ENCODE measurements at places on chromosomes 7 and 10.

- DNase-seq, result no peak
These were observed 254.5 kb downstream of the SORCS3 start for GRCh38 chr10:104895541-104895940.

- no peak for DNase-seq
These were observed 450.9 kb upstream of the MKI67 start for GRCh38 chr10:128576943-128577670.

GRCh38 chr7:156999958-157000726, 10.3 kb downstream of the MNX1 start:
- no peak for DNase-seq

DNA sequence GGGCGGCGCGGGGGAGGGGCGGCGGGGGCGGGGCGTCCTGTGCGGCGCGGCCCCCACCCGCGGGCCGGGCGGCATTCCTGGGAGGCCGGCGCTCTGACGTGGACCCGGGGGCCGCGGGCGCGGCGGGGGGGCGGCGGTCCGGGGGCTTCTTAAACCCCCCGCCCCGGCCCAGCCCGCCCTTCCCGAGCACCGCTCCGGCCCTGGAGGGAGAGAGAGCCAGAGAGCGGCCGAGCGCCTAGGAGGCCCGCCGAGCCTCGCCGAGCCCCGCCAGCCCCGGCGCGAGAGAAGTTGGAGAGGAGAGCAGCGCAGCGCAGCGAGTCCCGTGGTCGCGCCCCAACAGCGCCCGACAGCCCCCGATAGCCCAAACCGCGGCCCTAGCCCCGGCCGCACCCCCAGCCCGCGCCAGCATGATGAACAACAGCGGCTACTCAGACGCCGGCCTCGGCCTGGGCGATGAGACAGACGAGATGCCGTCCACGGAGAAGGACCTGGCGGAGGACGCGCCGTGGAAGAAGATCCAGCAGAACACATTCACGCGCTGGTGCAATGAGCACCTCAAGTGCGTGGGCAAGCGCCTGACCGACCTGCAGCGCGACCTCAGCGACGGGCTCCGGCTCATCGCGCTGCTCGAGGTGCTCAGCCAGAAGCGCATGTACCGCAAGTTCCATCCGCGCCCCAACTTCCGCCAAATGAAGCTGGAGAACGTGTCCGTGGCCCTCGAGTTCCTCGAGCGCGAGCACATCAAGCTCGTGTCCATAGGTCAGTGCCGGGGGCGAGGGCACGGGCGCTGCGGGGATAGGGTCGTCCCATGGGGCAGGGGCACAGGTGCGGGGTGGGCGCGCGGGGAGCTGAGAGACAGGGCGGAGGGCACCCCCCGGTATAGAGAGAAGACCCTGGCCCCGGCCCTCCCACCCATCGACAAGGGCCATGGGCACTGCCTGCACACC, at the start of gene FLNC:
FLNC (plus strand) TSS at position 176 of the 947 bp plus-strand sequence; CDS start at position 408, 232 bp downstream.
- DNase-seq, result peak; percentile 18

GRCh38 chr7:92528958-92529264, 316 bp downstream of the RBM48 start:
- DNase-seq, result no peak

- no peak for DNase-seq
These were observed 86.7 kb downstream of the MDFIC start for GRCh38 chr7:115008465-115009114.

DNA sequence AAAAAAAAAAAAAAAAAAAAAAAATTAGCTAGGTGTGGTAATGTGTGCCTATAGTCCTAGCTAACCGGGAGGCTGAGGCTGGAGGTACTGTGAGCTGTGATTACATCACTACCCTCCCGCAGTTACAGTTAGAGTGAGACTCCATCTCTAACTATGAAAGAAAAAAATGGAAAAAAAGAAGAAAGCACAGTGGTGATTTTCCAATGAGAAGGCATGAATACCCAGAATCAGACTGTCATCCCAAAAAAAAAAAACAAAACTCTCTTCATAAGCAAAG, 269.9 kb upstream of the MKLN1 start:
- no peak for DNase-seq

GRCh38 chr10:52108236-52108635, 205.8 kb upstream of the DKK1 start:
- DNase-seq, result no peak

DNA sequence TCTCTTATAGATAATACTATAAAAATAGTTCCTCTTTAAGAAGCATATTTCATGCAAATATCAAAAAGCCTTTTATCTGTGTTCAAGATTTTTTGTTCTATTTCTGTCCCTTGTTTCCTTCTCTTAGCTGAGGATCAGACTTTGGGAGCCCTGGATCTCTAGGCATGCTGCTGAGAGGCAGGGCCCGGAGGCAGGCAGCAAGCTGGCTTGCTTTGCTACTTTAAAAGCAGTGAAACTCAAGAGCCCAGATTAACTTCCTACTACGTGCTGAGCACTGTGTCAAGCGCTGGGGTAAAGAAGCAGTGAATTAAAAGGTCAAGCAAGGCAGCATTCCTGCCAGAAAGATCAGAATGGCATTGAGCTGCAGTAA, 31.0 kb upstream of the ARID5B start:
- no peak for DNase-seq

- DNase-seq, result no peak
These were observed 28.7 kb downstream of the FRMD4A start for GRCh38 chr10:14302035-14302434.

DNA sequence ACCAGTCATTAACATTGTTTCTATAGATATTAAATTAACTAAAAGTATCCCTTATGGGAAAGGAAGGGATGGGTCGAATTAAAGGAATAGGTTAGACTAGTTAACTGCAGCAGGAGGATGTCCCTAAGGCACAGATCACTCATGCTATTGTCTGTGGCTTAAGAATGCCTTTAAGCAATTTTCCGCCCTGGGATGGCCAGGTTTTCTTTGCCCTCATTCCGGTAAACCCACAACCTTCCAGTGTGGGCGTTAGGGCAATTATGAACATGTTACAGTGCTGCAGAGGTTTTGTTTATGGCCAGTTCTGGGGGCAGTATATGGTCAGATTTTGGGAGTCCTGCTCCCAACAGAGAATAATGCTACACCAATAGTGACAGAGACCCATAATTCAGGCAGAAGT, 139.3 kb upstream of the CDK13 start:
- DNase-seq, result no peak

DNA sequence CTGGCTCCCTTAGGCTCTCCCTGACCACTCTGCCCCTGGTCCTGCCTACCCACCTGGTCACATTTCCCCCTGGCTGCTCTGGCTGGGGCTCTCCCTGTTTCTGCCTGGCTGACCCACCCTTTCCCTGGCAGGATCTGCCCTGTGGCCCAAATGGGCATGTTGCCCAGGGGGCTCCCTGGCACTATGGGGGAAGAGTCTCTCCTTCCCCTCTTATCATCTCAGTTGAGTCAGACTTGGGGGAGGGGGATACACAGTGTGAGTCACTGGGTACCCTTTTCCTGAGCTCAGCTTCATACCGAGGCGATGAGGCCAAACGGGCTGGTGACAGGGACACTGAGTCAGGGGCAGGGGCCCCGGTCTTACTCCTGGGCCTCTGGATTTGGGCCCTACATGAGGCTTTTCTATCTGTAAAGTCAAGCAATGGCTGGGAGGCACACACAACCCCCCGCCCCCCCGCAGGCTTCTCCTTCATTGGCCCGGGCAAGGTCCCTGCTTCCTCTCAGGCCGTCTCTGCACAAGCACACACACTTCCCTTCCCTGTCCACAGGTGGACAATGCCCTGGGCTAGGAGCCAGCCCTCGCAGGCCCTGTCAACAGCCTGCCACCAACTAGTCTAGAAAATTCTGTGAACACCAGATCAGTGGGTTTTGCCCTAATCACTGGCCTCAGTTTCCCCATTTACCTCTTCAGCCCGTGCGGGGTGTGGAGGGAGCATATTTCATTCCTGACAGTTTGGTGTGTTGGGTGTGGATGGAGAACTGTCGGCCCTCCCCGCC, 627 bp upstream of the FLNC start:
- no peak for DNase-seq

DNA sequence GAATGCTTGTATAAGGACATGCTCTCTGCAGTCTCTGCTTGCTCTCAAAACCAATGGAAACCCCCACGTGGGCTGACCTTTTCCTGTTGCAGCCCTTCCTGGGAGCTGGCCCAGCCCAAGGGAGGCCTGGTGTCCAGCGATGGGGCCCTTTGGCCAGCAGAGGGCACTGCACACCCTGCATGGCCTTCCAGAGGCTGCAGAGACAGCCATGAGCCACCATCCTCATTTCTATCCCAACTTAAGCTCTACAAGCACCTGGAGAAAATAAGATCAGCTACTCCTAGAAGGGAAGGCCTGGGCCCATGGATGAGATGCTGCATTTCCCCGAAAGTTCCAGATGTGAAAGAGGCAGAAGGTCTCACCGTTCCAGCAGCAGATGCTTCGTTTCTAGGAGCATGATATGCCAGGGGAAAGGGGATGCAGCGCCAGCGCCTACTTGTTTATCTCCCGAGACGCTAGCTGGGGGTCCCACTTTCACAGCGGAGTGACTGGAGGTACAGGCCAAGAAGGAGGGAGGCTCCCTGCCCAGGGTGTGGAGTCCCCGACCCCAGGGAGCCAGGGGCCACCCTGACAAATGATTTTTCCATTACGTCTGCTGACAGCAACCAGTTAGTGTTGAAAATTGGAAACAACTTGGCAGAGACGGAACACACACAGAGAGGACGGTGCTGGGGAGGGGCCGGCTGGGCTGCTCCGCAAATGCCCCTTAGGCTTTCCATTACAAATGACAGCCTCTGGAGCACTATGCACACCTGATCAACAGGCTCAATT, 106.4 kb downstream of the ZRANB1 start:
- DNase-seq, result peak; percentile 49

GRCh38 chr10:5443429-5443828, 31.1 kb downstream of the NET1 start:
- DNase-seq, result no peak

- no peak for DNase-seq
These were observed 250.2 kb downstream of the ELFN1 start for GRCh38 chr7:1920266-1920681.

DNA sequence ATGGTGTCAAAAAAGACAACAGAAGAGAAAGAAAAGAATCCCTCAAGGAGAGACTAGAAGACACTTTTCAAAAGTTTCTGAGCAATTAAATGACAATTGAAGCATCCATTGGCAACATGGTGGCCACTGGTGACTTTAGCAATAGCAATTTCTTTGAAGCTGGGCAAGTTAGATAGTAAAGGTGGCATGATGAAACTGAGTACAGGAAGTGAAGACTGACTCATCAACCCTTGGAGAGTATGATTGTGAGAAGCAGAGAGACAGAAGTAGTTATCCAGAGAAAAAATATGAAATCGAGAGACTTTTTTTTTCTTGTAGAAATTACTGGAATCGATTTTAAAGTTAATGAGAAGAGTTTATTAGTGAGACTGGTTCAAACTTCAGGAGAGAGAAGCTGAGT, 52.5 kb downstream of the DGKB start:
- DNase-seq, result no peak

Data from stimulated activated CD4-positive, alpha-beta T cell treated with anti-CD3 and anti-CD28 coated beads, Interleukin-1b, Interleukin-23, amount 100 ng/mL, for 4 hours (primary cell).